Posterior vena cava (tissue), 2 donors: ENCODE measurements at places on chromosomes 12 and 14. TPM values are rescaled to one million over a fixed set of nuclear protein-coding genes. Genes with fewer than 3 reads are reported as not detected.

DNA sequence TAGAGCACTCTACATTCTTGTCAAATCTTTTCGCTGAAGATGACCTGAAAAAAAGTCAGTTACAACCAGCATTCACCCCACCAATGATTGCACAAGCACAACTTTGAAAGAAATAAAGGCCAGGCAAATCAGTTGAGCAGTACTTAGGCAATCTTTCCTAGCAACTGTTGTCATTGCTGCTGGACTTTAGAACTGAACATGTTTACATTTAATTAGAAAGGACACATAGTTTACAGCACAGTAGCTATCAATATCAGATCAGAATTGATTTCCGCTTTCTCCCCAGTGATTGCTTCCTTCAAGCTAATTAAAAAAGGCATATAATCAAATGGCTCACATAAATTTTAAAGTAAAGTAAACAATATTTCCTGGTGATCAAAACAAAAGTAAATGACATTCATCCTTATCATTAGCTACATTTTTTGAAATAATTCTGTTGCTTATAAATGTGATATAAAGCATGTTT is 128.4 kb downstream of the FOXA1 start:
- no peak for DNase-seq

DNA sequence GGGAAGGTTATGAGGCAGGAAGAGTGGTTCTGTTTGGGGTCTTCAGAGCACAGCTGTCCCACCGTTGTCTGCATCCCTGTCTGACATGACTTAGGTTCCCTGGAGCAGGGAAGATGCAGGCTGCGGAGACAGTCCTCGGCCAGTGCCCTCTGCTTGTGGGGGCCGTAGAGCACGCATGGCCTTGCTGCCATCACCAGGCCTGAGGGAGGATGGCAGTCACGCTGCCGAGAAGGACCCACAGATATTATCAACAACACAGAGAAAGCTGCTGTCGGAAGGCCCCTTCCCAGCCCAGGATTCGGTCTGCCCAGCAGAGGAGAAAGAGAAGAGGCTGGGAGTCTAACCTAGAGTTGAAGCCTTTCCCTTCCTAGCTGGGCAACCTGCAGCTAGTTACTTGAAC is 35.0 kb downstream of the ERH start:
- DNase-seq, result peak; percentile 85

DNA sequence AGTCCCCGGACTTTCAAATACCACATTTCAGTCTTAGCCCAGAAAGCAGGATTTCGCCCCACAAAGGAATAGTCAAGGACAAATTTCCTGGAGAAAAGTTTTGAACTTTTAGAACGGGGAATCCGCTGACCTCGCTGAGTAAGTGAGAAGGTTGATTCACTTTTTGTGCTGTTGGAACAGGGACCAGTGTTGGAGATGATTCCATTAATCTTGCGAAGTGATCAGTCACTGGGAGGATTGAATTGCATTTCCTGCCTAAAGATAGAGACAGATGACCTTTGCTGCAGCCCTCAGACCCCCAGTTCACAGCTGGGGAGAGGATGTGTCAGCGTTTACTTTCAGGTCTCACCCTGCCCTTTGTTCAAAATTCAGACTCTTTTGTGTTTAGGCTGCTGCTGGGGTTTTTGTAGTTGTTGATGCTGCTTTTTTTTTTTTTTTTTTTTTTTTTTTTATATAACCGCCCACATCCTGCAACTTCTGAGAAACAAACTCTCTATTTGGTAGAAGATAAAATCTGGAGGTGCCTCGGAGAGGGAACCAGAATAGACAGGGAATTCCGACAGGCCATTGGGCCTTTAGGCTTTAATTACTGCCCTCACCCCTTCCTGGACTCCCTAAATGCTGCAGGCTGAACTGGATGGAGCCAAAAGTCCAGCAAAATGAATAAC is 9.8 kb upstream of the KDM2B start:
- no peak for DNase-seq

The WNK1 gene
- total RNA-seq, result 159 TPM

DNA sequence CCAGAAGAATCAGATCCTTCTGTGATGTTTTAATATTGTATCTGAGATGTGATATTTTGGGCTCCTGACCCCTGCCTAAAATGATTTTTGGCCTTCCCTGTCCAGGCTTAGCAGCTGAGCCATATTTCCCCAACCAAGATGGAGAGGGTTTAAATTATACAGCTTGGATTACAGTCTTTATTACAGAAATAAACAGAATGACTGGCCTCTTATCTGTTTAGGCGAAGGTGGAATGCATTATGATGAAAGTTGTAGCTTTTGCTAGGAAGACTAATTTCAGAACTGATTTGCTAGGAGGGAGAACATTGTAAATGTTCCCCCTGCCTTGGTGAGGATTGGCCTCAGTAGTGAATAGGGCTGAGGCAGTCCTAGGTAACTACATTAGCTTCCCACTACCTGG is 23.3 kb downstream of the BMAL2 start:
- DNase-seq, result no peak

- DNase-seq, result no peak
Measured at GRCh38 chr14:78254911-78255461, 84.8 kb downstream of the NRXN3 start.

- no peak for DNase-seq
Measured at GRCh38 chr14:24181371-24182077, 7.1 kb downstream of the IPO4 start.

The KCNA5 gene
- total RNA-seq, result 4.5 TPM

GRCh38 chr14:95253039-95253630 is 66.6 kb downstream of the CLMN start:
- no peak for DNase-seq

The TMEM179 gene
- total RNA-seq, result not detected

GRCh38 chr12:89383235-89384049 is 31.1 kb upstream of the DUSP6 start:
- no peak for DNase-seq

DNA sequence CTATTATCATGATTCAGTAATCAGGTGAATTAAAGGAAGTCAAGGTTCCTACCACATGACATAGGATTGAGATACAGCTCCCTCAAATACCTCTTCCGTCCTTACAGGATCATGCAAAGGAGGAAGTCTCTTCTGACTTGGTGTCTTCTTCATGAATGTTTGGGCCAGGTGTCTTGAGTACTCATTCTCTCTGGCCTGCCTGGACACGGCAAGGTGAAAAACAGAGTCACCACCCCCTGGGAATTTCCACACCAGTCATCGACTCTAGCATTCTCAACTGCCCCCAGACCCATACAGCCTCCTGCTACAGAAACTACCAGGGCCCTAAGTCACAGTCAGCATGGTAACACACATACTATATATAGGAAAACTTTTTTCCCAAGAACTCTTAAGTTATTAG is 44.9 kb upstream of the LTBP2 start:
- DNase-seq, result no peak

The ZBTB39 gene
- total RNA-seq, result 4.8 TPM

The PRIM1 gene
- total RNA-seq, result 4.7 TPM

The TPI1 gene
- total RNA-seq, result 366 TPM

DNA sequence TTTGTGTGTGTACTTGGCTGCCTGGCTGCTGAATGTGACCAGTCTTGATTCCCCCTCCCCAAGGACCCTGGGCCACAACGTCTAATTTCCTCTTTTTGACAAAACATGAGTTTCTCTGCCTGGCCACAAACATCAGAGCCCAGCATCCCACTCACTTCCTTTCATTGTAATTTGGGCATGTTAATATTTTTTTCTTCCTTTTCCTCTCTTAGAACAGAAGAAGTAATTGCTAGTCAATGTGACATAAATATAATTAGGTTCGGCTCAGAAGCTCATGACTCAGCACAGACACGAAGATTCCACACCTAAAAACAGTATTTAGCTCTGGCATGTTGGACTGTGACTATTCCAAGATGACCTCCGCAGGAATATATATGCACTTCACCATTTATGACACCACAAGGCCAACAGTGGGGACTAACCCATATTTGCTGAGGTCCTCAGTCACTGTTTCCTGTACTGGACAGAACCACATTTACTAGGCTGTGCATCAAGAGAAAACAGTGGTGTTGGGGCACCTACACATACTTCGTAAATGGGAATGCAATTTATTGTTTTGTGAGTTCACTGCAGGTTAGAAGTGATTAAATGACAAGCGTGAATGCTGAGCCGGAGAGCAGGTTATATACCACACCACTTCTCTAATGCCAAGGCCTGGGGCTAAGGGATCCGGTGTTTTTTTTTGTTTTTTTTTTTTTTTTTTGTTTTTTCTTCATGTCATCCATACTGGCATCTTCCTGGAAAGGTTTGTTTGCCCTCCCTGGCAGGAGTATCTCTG is 4.2 kb downstream of the GSG1 start:
- no peak for DNase-seq

The ASB2 gene
- 66.5 TPM for total RNA-seq

DNA sequence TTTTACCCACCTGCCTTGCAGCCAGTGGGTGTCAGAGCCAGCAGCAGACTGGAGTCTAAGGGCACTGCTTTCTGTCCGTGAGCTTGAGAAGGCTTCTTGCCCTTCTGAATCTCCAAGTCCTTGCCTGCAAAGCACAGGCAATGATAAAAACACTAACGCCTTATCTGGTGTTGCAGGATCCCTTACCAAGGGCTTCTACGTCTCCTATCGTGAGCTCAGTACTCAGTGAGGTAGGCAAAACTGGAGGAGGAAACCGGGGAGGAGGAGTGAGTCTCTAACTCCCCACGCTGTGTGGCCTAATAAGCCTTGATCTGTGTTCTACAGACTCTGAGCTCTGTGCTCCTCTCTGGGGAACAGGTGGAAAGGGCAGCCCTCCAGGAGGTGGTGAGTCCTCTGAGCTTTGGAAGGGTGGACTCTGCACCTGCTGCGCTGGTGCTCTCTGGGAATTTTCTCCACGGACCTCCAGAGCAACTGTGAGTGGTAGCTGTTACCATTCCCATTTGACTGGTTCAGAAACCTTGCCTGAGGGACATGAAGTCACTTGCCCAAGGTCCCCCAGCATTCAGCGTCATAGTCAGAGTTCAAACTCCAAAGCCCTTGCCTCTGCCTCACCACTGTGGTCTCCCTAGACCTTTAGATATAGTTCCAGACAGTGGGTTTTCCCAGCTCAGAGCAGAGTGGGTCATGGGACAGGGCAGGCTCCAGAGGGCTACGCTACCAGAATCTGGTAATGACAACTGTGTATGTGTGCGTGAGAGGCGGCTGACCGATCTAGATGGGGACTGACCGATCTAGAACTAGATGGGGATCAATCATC is 7.0 kb upstream of the MARK3 start:
- no peak for DNase-seq

The KIF5A gene
- 0.10 TPM for total RNA-seq

DNA sequence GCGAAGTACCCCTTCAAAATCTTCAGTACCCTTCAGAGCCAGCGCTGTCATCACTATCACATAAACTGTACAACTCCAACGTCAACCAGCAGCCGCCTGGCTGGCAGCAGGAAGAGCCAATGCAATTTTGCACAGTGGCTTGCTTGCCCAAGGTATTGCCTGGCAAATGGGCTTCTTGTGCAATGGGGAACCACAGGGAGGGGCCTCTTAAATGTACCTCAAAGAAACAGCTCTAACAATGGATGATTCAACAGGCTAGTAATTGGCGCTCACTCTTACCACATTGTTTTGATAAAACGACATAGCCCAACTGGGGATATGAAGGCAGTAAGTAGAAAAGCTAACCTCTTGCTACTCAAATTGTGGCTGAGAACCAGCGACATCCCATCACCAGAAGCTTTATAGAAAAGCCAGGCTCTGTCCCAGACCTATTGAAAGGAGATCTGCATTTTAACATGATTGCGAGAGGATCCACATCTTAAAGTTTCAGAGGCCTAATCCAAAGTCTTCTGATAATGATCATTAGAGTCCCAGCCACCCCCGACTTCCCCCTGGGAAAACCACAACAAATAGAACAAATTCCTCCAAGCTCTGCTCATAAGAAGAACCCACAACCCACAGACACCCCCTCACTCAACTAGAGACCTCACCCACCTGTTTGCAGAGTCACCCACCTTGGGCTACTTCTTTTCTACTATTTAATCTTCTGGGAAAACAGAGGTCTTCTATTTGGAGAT is 125.3 kb upstream of the HIF1A start:
- peak; percentile 88 for DNase-seq

The NANOG gene
- total RNA-seq, result 0.56 TPM

The CBLN3 gene
- 3.5 TPM for total RNA-seq

GRCh38 chr12:6352193-6353173 is 10.6 kb upstream of the TNFRSF1A start:
- DNase-seq, result no peak

DNA sequence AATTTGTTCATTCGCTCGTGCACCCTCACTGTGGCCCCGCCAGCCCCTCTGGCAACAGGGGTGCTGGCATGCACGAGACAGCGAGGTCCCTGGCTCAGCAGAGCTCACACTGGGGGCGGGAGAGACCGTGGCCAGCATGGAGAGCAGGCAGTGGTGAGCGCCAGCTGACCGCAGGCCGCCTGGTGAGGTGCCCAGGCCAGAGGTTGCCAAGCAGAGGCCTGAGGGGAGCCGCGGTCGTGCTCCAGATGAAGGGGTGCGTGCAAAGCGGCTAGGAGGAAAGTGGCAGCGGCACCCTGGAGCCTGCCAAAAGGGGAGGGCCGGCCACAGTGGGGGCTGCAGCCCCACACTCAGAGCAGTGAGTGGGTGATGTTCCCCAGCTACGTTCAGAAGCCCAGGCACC is 56.1 kb downstream of the CDC42BPB start:
- DNase-seq, result no peak

GRCh38 chr12:67986632-67987031 is 2.6 kb upstream of the IFNG-AS1 start:
- DNase-seq, result no peak

DNA sequence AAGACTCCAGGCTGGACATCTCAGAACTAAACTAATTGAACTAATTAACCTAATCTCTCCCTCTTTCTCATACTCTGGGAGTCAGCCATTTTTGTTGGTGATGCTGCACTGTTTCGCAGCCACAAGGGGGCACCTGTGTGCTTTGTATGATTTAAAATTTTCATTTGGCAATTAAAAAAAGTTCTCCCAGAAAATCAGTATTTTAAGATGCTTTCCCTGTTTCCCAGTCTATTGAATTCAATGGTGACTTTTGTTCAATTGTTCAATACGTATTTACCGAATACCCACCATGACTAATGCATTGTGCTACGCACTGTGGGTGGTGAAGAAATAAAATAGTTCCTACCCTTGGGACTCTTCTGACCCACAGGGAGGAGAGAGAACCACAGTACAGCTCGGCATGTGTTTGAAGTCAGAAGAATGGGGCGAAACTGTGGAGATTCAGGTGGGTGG is 63.7 kb downstream of the ZNF664 start:
- DNase-seq, result no peak

DNA sequence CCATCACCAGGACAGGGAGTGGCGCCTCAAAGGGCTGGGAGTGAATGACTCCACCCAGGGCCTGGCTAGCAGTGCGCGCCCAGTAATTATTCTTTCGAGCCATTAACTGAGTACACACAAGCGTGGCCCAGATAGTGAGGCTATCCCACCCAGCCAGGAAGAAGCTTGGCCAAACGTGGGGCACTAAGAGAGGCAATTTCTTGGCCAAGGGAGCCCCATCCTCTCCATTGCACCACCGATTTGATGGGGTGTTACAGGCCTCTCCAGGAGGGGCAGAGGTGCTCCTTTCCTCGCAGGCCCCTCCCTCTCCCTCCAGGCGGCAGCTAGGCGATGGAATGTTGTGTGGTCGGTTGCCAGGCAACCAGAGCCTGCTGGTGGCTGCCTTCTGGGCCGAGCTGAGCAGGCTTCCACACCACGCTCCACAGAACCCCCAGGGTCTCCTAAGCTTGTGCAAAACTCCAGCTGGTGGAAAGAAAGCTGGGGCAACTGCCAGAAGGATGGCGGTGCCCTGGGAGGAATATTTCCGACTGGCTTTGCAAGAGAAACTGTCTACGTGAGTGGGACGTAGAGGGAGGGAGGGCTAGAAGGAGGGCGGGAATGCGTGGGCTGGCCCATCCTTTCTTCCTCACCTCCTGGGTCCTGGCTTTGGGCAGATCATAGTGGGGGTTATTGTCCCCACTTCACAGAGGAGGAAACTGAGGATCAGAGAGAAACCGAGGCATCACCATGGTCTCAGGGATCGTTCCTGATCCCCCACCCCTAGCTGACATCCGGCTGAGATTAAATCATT is at the start of gene CFAP73:
Gene CFAP73, plus strand, starts transcription at position 364 of the 790 bp plus-strand sequence. Its CDS starts 134 bp downstream, at position 498.
- no peak for DNase-seq
